ENCODE measurements at places on chromosomes 5 and 9.
A peak's percentile ranks its signal among the peaks of the same experiment; 100 is the strongest.

- no peak for DNase-seq
Observed at GRCh38 chr9:114669961-114670360, 12.0 kb downstream of the TEX48 start.

GRCh38 chr5:99587983-99588382 is 659.2 kb upstream of the CHD1 start:
- DNase-seq, result no peak

DNA sequence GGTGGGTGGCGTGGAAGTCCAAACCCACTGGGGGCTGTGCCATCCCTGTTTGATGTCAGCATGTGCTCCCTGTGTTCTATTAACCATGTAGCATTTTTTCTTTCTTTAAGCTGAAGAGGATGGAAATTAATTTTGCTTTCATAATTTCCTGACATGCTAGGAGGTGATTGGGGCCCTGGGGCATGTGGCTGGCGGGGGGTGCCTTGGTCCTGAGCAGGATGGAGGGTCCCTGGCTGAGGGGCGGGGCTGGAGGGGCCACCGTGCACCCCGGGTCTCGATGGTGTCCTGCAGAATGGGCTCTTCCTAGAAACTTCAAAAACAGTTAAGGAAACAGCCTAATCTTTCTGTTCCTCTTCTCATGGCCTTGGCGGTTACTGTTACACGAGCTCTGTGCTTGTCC is 69.3 kb upstream of the IRX4 start:
- DNase-seq, result no peak

DNA sequence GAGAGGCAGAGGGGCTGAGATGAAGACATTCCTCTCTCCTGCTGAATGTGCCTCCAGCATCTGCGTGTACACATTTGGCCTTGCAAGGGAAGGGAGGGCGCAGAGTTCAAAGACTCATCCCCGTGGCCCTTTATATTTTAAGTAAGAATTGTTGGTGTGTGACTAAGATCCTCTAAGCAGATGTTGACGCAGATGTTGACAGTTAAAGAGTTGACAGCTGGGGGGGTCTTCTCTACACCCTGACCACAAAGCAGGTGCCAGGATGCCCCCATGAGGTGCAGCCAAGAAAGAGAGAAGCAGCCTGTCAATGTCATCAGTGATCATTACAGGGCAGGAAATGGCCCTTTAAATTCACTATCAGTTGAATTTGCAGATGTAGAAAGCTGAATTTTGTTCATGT is 262.9 kb downstream of the IRX1 start:
- no peak for DNase-seq

GRCh38 chr5:82314964-82315758 is 37.0 kb upstream of the RPS23 start:
- DNase-seq, result no peak

- DNase-seq, result peak; percentile 23
Observed at GRCh38 chr5:103582364-103582763, 19.8 kb upstream of the NUDT12 start.

DNA sequence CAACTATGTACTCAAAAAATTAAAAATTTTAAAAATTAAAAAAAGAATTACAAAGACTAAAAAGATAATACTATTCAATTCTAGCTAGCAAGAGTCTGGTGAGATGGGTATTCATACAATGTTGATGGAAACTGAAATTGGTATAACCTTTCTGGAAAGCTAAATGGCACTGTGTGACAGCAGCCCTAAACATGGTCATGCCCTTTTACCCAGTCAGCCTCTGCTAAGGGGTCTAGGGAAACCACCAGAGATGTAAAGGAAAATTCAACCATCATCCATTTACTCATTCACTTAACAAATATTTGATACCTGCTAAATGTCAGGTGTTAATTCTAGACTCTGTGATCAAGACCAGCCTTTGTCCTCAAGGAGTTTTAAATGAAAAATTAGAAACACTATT is 29.3 kb downstream of the IL31RA start:
- no peak for DNase-seq

- no peak for DNase-seq
Observed at GRCh38 chr5:1777281-1778137, 22.1 kb downstream of the MRPL36 start.

- DNase-seq, result no peak
Observed at GRCh38 chr5:178624631-178625546, 2.0 kb downstream of the CLK4 start.

- peak; percentile 46 for DNase-seq
Observed at GRCh38 chr5:10704949-10705621, 55.9 kb downstream of the DAP start.

DNA sequence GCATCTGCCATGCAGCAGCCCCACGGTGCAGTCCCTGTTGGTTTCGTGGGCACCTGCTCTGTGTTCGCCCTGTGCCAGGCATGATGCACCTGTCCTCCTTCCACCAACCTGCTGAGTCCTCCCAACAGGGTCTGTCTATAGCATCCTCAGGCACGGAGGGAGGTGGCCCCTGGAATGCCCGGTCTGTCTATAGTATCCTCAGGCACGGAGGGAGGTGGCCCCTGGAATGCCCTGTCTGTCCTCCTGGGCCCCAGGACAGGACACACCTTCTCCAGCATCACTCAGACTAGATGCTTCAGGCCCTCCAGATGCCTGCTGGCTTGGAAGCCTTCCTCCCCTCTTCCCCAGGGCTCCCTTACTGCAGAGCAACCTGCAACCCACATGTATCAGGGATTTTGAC is 9.9 kb upstream of the PHYHD1 start:
- no peak for DNase-seq

GRCh38 chr9:38180656-38181055 is 111.6 kb upstream of the SHB start:
- no peak for DNase-seq

GRCh38 chr5:102654559-102655349 is 100.4 kb upstream of the PAM start:
- no peak for DNase-seq

DNA sequence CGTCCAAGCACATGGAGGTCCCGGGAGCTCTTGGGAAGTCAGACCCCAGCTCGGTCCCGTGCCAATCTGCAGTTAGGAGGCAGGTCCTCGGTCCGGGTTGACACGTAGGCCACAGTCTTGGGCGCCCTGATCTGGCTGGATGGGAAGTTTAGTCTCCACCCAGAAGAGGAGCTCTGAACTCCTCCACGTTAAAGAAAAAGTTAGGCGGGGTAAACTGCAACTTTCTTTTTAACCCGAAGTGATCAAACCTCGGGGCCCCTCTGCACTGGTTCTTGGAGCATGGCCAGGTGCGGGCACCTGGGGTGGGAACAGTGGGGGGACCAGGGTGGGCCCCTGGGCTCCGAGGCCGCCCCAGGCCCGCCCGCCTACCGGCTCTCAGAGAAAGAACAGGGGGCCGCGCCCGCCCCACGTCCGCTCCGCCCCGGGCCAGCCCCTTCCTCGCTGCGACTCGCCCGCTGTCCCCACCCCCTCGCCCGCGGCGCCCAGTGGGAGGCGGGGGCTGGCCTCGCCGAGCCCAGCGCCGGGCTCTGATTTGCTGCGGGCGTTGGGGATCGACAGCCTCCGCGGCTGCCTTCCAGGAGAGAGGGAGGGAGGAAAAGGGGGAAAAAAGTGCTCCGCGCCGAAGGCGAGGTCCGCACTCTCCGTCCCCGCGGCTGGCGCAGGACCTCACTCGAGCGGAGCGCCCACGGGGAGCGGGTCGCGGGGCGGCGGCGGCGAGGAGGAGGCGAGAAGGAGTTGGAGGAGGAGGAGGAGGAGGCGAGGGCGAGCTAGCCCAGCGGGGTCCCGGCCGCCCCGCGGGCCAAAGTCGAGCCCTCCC is at the start of gene COL5A1:
Gene COL5A1, plus strand, starts transcription at position 631 of the 817 bp plus-strand sequence. CDS start 385 bp downstream, outside the sequence.
- peak; percentile 12 for DNase-seq

GRCh38 chr9:80932181-80932580 is 757.2 kb downstream of the TLE1 start:
- no peak for DNase-seq

DNA sequence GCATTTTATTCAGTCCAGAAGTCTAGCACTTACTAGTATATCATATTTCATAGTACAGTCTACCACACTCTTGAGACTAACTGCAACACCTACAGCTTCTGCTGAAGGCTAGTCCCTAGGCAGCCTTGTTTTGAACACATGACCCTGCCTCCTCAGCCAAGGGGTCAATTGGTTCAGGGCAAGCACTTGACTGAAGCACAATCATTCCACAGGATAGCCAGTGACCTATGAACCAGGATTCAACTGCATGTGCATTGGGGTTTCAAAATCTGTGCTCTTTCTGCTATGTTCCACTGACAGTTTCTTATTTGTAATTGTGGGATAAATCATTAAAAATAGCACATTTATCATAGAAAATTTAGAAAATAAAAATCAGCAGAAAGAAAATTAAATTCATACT is 186.8 kb downstream of the TMEM161B start:
- DNase-seq, result no peak

DNA sequence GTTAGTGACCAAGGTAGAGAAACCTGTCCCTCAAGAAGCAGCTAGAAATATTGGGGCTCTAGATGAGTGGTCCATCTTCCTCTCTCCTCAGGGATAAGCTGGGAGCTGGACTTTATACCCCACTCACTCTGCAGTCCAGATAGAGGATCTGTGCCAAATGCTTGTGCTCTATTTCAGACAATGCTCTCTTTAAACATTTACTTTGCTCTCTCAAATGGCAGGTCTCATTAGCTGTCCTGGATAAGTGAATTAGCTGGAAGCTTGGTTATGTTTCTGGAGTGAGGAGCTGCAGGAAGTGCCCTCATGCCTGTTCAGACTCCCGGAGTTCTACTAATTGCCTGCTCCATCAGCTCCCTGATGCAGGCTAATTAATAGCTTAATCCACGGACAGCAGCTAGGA is 151.1 kb upstream of the CCDC152 start:
- no peak for DNase-seq

DNA sequence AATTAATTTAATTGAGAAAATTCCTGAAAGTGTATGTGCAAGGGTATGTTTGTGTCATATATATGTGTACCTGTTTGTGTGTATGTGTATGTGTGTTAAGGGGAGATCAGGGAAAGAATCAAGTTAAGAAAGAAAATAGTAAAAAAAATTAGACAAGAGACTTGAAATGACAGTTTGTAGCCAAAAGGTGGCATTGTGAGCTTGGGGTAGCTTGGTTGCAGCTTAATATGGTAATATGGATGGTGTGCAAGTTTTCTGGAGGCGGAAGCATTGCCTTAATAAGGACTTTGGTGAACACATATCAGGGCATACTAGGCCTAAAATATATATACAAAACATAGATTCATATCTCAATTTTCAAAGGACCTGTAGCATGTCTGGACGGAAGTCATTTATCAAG is 129.9 kb downstream of the INSYN2B start:
- DNase-seq, result no peak

DNA sequence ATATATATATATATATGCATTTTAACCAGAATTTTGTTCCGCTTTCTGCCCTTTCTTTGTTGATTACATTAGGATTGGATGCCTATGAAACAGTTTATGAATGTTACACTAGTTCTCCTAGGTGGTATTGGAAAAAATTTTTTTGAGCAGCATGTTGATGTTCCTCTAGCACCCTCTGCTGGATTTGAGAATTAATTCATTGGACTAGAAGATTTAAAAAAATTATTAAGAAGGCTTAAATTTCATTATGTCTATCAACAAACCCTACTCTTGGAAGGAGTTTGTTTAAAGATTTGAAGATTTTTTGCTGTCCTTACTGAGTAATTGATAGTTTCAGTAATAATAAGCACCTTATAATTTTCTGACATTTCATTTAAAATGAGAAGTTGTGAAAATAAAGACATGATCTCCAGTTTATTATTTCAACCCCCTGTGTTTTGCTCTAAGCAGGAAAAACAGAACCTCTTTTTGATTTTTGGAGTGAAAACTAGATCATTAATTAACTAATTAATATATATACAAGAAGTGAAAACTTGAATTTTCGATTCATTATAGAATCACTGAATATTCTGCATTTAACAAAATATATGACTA is 89.6 kb downstream of the CCDC171 start:
- peak; percentile 47 for DNase-seq

- no peak for DNase-seq
Observed at GRCh38 chr9:81665322-81665871, 23.9 kb downstream of the TLE1 start.

DNA sequence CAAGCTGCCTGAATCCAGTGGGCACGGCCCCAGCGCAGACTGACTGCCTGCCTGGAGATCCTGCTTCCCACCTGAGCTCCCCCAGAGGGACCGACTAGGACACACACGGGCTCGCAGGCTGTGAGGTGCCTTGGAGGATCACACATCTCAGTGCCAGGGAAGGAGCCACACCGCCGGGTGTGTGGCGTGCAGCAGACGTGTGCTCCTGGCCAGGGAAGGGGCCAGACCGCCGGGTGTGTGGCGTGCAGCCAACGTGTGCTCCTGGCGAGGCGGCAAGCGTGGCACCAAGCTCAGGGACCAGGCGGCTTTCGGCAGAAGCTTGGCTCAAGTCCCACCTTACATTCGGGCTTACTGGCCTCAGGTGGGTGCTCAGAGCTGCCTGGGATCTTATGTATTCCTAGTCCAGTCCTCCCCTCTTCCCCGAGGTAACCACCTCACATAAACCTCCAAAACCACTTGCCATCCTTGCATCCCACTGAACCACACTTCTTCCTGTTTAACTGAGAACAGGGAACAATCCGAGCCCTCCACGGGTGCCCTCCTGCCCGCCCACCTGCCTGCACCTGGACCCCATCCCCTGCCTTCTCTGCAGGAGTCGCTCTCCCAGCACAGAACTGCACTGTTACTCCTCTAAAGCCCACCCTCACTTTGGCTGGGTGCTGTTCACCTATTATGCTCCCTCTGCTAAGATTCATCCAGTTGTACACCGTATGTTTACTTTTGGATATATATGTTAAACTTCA is 22.4 kb upstream of the MRNIP start:
- DNase-seq, result no peak

GRCh38 chr9:23752859-23753258 is 73.2 kb downstream of the ELAVL2 start:
- DNase-seq, result no peak

GRCh38 chr5:82107267-82107666 is 135.4 kb downstream of the ATG10 start:
- DNase-seq, result no peak

- DNase-seq, result no peak
Observed at GRCh38 chr9:22308177-22308576, 138.4 kb upstream of the DMRTA1 start.

DNA sequence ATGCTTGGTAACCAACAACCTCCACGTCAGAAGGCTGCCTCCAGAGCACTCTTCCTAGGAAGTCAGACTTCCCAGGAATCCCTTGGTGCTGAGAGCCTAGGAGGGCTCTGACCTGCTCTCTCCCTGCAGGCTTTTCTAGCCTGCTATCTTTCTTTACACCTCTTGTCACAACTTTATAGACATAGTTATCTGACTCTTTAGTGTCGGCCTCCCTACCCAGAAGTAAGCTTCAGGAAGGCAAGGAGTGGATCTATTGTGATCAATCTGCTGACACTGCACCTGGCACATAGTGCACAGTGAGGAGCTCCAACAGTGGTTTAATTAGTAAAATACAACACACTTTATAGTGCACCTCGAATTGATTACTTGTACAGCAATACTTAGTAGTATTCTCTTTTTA is 2.3 kb downstream of the AFAP1L1 start:
- no peak for DNase-seq

- no peak for DNase-seq
Observed at GRCh38 chr9:124308606-124309491, 51.1 kb downstream of the NEK6 start.
